ENCODE measurements at places on chromosomes 7 and 10.
A peak's percentile ranks its signal among the peaks of the same experiment; 100 is the strongest.

- DNase-seq: no peak
Measured at GRCh38 chr7:148753224-148753623, 54.5 kb downstream of the CUL1 start.

GRCh38 chr10:92590623-92591549 lies 2.0 kb upstream of the KIF11 start:
- no peak for DNase-seq

GRCh38 chr7:537911-538634 lies 18.4 kb upstream of the PDGFA start:
- DNase-seq: no peak

DNA sequence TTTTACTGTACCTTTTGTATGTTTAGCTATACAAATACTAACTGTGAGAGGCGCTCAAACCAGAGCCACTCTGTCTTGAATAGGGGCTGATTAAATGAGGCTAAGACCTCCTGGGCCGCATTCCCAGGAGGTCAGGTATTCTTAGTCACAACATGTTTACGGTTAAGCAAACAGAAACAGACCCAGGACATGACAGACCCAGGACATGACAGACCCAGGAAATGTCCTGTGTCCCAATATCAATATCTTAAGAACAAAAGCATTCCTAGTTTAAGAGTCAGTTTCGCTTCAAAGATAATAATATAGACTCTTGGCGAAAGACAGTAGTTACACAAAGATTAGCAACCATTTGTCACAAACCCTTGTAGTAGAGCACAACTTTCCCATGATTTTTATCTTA lies 304.5 kb downstream of the CCSER2 start:
- no peak for DNase-seq

GRCh38 chr10:8044331-8044907 lies 10.1 kb upstream of the GATA3 start:
- DNase-seq: no peak

DNA sequence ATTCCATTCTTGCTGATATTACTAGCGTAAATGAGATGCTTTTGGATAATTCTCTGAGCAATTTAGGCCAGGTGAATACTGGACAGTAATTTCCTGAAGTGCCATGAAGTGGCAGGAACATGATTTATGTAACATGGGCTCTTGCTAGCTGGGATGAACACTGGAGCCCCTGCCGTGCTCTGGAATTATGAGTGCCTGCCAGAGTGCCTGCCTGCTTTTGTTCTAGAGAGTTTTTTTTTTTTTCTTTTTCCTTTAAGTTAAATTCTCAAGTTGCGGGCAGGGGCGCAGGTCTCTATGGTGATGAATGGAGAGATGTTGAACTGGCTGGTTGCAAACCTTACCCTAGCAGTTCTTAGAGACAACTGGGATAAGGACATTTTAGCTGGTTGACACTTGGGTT lies 165.9 kb downstream of the AUTS2 start:
- no peak for DNase-seq

DNA sequence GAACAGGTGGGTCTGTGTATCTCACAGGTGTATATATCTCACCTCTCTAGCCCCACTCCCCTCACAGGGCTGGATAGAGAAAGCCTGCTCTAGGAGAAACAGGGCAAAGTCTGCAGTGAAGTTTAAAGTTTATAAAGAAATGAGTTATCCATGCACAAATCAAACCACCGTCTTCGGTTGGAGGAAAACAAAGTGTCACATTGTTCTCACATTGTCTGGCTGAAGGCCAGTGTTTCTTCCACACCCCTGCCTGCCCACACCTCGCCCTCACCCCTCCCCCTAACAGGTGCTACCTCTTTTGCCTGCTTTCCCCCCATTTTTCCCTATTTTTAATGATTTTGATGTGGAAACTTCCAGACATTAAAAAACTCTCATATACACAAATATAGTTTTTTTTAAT lies 25.8 kb downstream of the AQP1 start:
- no peak for DNase-seq

- peak; percentile 8 for DNase-seq
Measured at GRCh38 chr10:8183241-8183704, 128.8 kb downstream of the GATA3 start.

DNA sequence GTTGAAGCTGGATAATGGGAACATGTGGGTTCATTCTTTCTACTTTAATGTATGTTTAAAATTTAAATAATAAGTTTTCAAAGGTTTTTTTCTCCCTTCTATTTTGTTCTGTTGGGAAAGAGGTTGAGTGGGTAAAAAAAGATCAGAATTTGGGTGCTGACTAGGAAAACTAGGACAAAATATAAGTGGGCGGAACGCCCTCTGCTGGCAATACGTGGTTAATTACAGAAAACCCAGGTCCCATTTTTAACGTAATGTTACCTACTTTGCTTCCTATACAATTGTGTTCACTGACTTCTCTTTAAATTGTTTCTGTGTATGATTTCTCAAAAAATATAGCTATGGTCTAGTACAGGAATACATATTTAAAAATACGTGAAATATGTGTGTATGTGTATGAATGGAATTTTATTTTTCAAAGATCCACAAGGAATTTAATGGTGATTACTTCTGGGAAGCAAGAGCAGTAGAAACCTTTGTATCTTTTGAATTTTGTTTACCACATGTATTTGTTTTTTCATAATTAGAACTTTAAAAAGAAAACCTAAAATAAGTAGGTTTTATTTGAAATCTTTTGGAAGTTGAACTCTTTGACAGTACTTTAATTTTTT lies 8.7 kb downstream of the ECD start:
- DNase-seq: peak; percentile 35

GRCh38 chr10:87966459-87966858 lies 103.0 kb downstream of the PTEN start:
- DNase-seq: no peak

Measured in T-helper 1 cell (primary cell).